ENCODE measurements at places on chromosomes 2 and 18. TPM values are rescaled to one million over a fixed set of nuclear protein-coding genes. Genes with fewer than 3 reads are reported as not detected.

DNA sequence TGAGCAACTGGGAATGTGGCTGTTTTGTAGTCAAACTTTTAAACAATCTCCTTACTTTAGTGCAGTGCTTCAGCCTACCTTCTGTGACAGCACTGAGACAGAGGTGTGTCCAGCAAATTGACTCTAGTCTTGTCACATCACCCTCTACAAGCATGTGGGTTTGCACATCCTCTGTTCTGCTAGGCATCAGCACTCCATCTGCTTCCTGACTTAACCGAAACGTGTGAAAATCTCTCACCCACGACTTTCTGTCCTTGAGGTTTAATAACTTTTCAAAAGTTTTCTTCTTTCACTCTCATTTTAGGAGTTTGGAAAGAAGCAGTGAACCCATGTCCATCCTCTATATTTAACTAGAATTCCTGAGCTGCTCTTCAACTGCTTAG, 42.6 kb downstream of the TTR start:
- H3K27me3 ChIP-seq, result no peaks in the 10 kb centered on the region
- no peak for DNase-seq
- H3K36me3 ChIP-seq, result no peaks in the 10 kb centered on the region

GRCh38 chr18:4870177-4870773, 326.8 kb downstream of the AKAIN1 start:
- no peak for DNase-seq
- no peaks in the 10 kb centered on the region for H3K27me3 ChIP-seq
- H3K4me3 ChIP-seq, result no peak overlapping the region
- no peaks in the 10 kb centered on the region for H3K36me3 ChIP-seq
- no peak overlapping the region for H3K27ac ChIP-seq
- H3K4me1 ChIP-seq, result no peaks in the 10 kb centered on the region

- no peak overlapping the region for H3K4me3 ChIP-seq
- no peaks in the 10 kb centered on the region for H3K27me3 ChIP-seq
- DNase-seq, result no peak
- H3K27ac ChIP-seq, result no peak overlapping the region
- H3K4me1 ChIP-seq, result no peaks in the 10 kb centered on the region
Observed at GRCh38 chr2:121804997-121805765, 49.7 kb downstream of the TSN start.

GRCh38 chr2:32958821-32959220, 12.1 kb downstream of the LTBP1 start:
- no peak for DNase-seq
- no peak overlapping the region for H3K27ac ChIP-seq
- H3K4me1 ChIP-seq, result no peaks in the 10 kb centered on the region
- H3K4me3 ChIP-seq, result no peak overlapping the region

DNA sequence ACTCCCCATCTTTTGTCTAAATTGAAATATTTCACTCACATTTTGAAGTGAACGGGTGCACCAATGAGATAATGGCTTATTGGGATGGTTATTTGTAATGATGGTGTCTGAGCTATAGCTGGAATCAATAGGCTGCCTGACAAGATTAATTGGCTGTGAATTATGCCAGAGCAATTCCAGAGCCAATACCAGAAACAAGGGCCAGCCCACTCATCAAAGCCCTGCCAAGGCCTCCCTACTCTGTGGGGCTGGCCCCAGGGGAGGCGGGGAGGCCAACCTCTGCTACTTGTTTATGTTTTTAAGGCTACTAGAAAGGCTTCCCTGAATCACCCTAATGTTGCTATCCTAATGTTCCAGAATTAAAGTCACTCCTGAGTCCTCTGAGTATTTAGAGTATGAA, 29.1 kb upstream of the NEMP2 start:
- H3K36me3 ChIP-seq, result no peaks in the 10 kb centered on the region
- no peaks in the 10 kb centered on the region for H3K4me1 ChIP-seq
- no peak overlapping the region for H3K27ac ChIP-seq
- H3K4me3 ChIP-seq, result no peak overlapping the region

DNA sequence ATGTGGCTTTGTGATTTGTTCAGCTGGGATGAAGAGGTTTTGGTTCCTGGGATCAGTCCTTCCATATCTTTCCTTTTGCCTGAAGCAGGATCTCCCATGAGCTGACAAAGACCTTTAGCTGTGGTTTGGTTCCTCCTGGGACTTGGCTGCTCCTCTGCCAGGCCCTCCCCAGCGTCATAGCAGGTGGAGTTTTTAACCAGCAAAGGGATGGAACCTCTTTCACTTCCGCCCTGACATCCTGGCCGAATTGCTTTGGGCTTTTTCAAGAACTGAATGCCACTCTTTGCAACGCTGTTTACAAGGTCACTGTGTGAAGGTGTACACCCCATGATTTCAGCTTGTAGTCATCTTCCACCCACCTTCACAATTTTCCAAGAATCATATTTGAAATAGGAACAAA, 390 bp downstream of the PCARE start:
- H3K36me3 ChIP-seq, result no peaks in the 10 kb centered on the region
- H3K4me1 ChIP-seq, result no peaks in the 10 kb centered on the region
- no peak overlapping the region for H3K4me3 ChIP-seq
- no peak for DNase-seq
- no peaks in the 10 kb centered on the region for H3K27me3 ChIP-seq
- no peak overlapping the region for H3K27ac ChIP-seq

GRCh38 chr18:3401669-3402620, 48.0 kb upstream of the TGIF1 start:
- no peaks in the 10 kb centered on the region for H3K27me3 ChIP-seq
- no peak overlapping the region for H3K4me3 ChIP-seq
- no peak overlapping the region for H3K27ac ChIP-seq
- H3K36me3 ChIP-seq, result no peaks in the 10 kb centered on the region
- H3K4me1 ChIP-seq, result no peaks in the 10 kb centered on the region

DNA sequence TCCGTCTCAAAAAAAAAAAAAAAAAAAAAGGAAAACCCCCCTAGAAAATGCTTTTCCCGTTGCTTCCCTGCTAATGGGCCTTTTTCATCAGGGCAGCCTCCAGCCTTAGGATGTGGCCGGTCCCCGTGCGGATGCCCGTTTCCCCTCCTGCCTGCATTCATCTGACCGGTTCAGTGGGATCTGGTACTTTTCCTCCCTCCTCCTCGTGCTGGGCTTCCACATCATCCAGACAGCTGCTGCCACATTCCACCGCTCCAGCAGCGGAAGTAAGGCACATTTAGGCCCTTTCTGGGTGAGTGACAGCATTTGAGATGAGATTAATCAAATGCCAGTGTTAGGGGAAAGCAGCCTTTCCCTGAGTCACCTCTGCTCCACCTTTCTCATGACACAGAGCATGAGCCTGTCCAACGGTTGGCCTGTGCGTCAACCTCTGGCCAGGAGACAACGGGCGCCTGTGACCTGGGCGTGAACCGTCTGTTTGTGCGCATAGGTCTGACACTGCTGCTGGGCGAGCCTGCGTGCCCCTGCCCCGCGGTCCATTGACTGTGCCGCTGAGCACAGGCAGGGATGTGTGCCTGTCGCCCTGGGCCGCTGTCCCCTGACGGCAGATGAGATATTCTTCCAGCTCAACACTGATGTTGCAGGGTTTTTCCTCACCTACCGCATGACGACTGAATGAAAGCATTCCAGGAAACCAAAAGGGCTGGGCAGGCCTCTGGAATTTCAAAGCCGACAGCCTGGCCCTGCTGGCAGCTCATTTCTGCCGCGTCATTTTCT, 174.0 kb downstream of the TGIF1 start:
- H3K4me3 ChIP-seq, result no peak overlapping the region
- no peaks in the 10 kb centered on the region for H3K27me3 ChIP-seq
- peaks cover 16% of the 10 kb centered on the region for H3K4me1 ChIP-seq
- peak overlapping the region; percentile 93 for H3K27ac ChIP-seq
- H3K36me3 ChIP-seq, result no peaks in the 10 kb centered on the region

DNA sequence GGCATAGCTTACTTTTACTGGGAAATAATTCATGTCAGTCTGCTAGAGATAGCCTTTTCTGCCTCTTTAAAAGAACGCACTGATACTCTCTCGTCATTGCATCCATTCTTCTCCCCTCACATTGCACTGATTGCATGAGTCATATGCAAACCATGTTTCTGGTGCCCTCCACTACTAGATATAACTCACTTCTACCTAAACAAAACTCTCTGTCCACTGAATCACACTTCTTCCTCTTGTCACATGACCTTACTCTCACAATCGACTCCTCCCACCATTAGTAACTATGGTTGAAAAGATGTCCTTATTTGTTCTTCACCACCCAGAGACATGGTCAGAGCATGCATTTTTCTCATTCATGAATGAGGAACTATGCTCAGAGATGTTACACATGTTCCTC, 158.0 kb downstream of the CSRNP3 start:
- no peaks in the 10 kb centered on the region for H3K4me1 ChIP-seq
- H3K27me3 ChIP-seq, result no peaks in the 10 kb centered on the region
- H3K4me3 ChIP-seq, result no peak overlapping the region
- no peak for DNase-seq

DNA sequence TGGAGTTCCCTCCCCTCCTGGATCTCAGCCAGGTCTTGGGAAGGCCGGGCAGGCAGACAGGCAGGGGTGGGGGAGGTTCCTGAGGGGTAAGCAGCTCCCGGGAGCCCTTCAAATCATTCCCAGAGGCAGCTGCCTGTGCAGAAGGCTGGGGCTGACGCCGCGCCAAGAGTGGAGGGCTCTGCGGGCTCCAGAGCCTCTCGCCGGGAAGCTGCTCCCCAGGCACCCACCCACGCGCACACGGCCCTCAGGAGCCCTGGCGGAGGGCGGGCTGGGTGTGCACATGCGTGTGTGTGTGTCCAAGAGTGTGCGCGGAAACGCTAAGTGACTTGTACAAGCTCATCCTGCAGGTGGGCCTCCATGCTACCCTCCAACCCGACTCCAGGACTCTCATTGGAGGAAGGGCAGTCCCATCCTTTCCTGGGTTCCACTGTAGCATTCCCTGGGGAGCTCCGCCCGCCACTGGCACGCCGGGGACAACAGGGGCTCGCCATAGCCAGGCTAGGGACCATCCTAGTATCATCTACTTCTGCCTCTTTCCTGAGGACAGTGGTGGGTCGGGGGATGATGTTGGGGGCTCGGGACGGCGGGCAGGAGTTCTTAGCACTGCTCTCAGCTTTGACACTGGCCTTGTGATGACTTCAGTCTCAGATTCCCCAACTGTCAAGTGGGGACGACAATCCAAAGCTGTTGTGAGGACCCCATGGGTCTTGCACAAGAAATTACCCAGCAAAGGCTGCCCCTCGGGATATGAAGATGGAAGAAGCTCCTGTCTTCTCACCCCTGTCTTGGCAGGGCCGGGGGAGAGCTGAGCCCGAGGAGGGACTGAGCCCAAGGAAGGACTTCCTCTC, 50.3 kb downstream of the INHBB start:
- H3K4me1 ChIP-seq, result no peaks in the 10 kb centered on the region
- H3K27ac ChIP-seq, result no peak overlapping the region
- H3K4me3 ChIP-seq, result no peak overlapping the region
- no peaks in the 10 kb centered on the region for H3K36me3 ChIP-seq
- no peak for DNase-seq

DNA sequence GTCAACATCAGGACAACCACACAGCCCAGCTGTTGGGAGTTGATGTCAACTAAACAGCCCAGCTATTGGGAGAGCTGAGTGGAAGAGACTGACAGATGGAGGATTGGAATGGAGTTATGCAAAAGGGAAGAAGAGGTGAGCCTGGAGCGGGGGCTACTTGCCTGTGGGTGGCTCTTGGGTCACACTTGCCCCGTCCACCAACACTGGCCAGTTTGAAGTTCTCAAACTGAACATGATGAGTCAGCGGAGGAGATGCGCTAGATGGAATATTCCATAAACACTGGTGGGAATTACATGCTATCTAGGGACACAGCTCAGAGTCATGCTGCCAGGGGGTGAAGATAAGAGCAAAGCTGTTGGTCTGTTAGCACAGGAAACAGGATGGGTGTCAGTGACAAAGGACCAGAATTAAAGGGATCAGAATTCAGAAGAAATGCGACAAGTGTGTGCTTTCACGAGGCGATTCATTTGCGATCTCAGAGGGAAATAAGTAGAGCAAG, 33.2 kb upstream of the AGAP1 start:
- H3K36me3 ChIP-seq, result no peaks in the 10 kb centered on the region
- H3K27me3 ChIP-seq, result no peaks in the 10 kb centered on the region
- no peak for DNase-seq

- no peak overlapping the region for H3K4me3 ChIP-seq
- no peaks in the 10 kb centered on the region for H3K4me1 ChIP-seq
- no peak overlapping the region for H3K27ac ChIP-seq
- DNase-seq, result peak; percentile 8
- H3K27me3 ChIP-seq, result no peaks in the 10 kb centered on the region
Observed at GRCh38 chr2:239829326-239829725, 195.8 kb downstream of the NDUFA10 start.

- H3K27ac ChIP-seq, result no peak overlapping the region
- H3K27me3 ChIP-seq, result no peaks in the 10 kb centered on the region
- H3K4me3 ChIP-seq, result no peak overlapping the region
- H3K4me1 ChIP-seq, result no peaks in the 10 kb centered on the region
- H3K36me3 ChIP-seq, result no peaks in the 10 kb centered on the region
Observed at GRCh38 chr2:14363976-14364375, 268.5 kb upstream of the LRATD1 start.

The MBD5 gene
- 24.0 TPM for total RNA-seq

The UGT1A5 gene
- total RNA-seq, result not detected

The ZNF396 gene
- 7.8 TPM for total RNA-seq

The EMILIN1 gene
- 94.7 TPM for total RNA-seq

The TTN gene
- 2.9 TPM for total RNA-seq

The LTBP1 gene
- 17.4 TPM for total RNA-seq
